Activated CD8-positive, alpha-beta memory T cell treated with anti-CD3 and anti-CD28 coated beads for 1 hour (primary cell): ENCODE measurements at places on chromosomes 5 and 9.

DNA sequence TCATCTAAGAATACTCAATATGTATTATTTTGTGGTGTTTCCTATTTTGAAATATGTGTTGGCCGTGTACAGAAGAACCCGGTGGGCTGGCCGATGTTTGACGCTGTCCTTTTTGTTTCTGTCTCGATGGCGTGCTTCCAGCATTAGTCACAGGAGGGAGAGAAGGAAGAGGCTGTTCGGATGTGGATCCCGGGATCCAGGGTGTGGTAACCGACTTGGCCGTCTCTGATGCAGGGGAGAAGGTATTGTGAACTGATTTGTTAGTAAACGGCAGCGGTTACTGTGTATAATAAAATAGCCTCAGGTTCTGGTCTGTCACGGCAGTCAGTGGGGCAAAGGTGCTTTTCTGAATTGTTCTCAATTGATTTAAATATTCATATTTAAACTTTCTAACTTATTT lies 275.0 kb downstream of the ARHGEF28 start:
- DNase-seq: no peak

DNA sequence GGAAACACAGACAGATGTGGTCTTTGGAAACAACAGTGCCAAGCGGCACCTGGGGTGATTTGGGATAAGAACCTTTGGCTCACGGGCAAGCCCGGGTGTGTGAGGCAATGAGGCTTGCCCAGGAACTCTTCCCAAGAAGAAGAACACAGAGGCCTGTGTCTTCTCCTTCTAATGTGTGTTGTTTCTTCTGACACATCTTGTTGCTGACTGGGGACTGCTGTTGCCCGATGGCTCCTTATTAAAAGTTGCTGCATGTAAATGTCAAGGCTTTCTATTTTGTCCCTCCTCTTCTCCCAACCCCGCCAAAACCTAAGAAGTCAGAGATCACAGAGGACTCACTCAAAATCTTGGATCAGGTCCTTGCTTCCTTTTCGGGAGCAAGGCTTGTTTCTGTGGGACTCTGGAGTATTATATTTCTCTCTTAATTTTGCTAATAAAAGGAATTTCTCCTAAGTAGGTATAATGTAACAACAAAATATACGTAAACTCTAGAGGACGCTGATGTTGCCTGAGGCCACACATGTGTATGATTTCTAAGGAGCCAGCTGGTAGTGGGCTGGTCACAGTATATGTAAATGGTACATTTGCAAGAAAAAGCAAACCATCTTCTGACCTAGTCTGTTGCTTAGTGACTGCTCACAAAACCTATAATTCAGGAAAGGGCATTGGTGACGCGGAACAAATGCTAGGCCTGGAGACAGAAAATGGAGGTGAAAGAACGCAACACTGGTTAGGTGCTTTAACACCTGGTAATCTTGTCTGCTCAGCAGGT lies 232.5 kb downstream of the GADD45G start:
- DNase-seq: no peak

DNA sequence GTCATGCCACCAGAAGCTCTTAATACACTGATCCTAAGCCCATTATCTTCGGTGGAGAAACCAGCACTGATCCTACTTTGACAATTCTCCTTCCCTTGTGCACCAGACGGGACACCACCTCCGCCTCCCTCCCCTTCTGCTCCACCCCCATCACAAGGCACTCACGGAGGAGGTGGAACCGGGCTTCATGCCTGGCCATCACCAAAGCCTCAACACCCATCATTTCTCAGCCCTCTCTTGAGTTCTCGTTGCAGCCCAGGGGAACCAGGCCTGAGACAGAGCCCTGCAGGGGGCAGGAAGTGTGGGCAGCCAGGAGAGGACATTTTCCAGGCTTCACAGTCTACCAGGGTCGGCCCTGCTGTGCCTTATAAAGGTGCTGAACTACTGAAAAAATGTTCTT lies 160.5 kb downstream of the GOLPH3 start:
- DNase-seq: no peak

DNA sequence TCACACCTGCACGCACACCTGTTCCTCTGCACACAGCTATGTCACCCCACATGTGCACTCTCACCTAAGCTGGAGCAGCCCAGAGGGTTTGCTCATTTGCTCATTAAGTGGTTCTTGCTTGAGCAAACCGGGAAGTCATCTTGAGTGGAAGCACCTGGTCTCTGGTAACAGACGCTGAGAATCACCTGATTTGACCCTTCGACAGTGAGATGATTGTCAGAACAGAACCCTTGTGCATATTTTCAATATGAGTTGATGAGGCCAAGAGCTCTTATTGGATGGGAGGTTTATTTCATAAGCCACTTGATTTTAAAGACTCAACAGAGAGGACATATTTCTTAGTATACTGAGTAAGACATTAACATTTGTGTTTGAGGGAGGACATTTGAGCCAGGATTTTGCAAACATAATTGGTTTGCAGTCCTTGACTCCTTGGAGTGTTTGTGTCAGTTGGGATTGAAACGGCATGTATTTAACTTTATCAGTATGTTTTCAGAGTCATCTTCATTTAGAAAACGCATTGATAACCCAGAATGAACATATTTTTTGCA lies 22.1 kb upstream of the LPCAT1 start:
- DNase-seq: no peak

DNA sequence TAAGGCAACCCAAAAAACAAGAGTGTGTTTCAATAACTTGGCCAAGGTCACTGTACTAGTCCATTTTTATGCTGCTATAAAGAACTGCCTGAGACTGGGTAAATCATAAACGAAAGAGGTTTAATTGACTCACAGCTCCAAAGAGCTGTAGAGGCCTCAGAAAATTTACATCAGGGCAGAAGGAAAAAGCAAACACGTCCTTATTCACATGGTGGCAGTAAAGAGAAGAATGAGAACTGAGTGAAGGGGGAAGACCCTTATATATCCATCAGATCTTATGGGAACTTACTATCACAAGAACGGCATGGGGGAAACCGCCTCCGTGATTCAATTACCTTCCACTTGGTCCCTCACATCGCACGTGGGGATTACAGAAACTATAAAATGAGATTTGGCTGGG lies 64.3 kb upstream of the CAMK4 start:
- no peak for DNase-seq

- DNase-seq: no peak
Observed at GRCh38 chr9:3900673-3901318, 375.0 kb upstream of the RFX3 start.

DNA sequence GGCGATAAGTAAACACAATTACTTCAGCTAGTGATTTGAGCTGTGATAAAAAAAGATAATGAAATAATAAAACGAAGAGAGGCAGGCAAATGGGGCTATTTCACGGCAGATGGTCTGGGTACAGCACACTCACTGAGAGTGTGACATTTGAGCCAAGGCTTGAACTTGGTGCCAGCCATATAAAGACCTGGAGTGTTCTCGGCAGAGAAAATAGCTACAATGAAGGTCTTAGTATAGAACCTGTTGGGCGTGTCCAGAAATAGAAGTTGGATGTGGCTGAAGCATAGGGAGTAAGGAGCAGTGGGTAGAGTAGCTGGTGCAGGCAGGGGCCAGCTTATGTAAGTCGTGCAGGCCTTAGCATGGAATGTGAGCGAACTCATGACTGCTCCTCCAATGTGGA lies 660.3 kb upstream of the WWC1 start:
- DNase-seq: no peak

DNA sequence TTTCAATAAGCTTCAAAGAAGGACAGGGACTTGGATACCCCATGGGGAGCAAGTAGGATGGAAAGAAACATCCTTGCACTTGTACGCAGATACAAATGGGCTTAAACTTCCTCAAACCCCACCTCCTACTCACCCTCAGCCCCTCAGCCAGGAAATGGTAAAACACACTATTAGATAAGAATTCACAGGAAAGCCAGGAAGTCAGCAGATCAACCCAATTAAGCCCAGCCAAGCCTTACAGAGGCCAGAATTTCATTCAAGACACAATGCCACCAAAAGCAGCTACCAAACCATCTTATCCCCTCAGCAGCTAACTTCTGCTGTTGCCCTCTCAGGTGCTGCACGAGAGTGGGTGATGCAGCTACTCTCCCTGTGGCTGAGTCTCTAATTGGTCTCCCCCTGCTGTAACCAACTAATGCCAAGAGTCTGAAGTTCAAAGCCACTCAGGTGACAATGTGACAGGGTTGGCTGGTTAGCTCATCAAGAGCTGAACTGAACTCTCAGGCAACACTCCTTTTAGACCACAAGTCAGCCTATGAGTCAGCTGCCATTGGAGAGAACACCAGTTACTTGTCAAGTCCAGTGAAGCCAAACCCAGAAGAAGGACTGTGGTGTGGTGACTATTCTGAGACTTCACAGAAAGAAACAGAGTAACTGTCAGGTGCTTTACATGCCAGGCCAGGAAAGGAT lies 201.9 kb downstream of the ZNF608 start:
- DNase-seq: no peak

- DNase-seq: no peak
Observed at GRCh38 chr5:118405650-118406061, 582.7 kb downstream of the DTWD2 start.

- no peak for DNase-seq
Observed at GRCh38 chr9:751137-752051, 90.1 kb upstream of the DMRT1 start.

GRCh38 chr5:143922718-143923117 lies 110.8 kb downstream of the HMHB1 start:
- no peak for DNase-seq

DNA sequence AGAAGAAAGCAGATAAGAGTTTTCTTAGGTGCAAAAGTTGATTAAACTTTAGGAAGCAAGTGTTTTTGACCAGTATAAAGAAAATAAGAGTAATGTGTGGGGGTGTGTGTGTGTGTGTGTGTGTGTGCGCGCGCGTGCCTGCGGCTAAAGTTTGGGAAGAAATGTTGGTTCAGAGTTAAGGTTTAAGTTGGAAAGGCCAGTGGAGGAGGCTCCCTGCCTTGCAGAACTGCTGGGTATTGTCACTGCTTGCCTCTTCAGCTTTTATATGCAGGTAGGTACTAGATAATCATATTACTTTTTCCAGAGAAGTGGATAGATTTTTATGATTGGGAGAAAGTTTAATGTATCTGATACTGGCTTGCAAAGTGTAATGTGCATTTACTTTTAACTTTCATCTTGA lies 2.0 kb downstream of the PIK3R1 start:
- DNase-seq: no peak

- no peak for DNase-seq
Observed at GRCh38 chr5:146395193-146395592, 51.9 kb upstream of the TCERG1 start.

- no peak for DNase-seq
Observed at GRCh38 chr5:126398791-126399190, 24.4 kb upstream of the GRAMD2B start.

GRCh38 chr5:11383506-11384095 lies 520.6 kb downstream of the CTNND2 start:
- no peak for DNase-seq

DNA sequence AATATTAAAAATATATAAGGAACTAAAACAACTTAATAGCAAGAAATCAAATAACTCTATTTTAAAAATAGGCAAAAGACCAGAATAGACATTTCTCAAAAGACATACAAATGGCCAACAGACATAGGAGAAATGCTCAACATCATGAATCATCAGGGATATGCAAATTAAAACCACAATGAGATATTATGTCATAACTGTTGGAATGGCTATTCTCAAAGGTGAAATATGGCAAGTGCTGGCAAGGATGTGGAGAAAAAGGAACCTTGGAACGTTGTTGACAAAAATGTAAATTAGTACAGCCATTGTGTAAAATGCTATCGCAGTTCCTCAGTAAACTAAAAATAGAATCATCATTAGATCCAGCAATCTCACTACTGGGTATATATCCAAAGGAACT lies 468.5 kb downstream of the NFIB start:
- no peak for DNase-seq

DNA sequence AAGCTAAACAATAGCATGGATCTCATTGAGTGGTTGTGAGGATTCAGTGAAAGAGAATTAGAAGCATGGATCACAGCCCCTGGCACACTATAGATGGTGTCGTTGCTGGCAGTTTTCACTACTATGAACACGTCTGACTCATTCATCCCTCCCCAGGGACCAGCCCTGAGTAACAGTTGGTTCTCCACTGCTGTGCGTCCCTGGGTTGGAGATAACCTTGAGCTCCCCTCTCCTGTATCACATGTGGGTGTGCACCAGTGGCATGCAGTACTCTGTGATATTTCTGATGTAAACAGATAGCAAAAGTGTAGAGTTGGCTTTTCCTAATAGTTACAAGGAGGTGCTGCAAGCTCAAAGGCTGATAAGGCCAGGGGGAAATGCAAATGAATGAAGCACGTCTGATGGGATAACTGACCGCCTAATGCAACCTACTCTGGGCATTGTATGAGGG lies 8.8 kb upstream of the LCP2 start:
- no peak for DNase-seq

DNA sequence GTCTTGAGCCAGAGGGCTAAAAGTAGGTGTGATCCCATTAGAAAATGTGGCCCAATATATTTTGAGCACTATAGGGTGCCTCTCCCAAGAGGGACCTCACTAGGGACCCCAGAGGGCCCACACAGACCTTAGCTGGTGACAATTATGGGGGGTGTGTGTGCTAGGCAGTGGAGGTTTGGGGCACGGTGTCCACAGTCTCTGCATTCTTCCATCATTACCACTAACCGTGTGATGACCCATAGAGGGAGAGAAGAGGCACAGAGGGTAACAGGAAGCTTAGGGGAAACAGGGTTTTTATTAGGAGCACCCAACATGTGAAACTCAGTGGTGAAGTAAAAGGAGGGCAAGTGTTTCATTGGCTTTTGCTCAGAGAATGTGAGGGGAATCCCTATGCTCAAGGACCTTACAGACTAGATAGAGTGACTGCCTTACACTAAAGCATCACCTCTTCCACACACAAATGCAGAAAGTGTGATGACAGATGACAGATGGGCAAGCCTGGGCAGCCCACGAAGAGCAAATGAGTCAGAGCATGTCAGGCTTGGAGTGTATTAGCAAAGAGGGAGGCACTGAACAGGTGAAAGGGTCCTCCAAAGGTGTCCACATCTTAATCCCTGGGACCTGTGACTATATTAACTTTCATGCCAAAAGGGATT lies 2.5 kb upstream of the ACTL7A start:
- DNase-seq: no peak

- no peak for DNase-seq
Observed at GRCh38 chr9:88508326-88508725, 26.7 kb upstream of the NXNL2 start.

DNA sequence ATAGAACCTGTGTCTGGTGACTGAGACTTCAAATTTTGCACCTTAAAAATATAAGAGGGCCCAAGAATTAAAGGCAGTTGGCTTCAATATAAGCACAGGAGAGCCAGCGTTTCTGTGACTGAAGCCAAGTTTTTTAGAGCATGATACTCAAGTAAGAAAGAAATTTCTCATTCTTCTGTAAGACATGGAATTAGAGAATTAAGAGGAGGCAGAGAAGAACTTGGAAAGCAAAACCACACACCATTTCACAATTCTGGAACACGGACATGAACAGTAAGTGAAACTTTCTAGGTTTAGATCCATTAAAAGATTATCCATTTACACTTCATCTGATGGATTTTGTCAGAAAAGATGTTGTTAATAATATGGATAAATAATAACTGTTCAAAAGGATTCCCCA lies 8.9 kb upstream of the AGXT2 start:
- DNase-seq: no peak

DNA sequence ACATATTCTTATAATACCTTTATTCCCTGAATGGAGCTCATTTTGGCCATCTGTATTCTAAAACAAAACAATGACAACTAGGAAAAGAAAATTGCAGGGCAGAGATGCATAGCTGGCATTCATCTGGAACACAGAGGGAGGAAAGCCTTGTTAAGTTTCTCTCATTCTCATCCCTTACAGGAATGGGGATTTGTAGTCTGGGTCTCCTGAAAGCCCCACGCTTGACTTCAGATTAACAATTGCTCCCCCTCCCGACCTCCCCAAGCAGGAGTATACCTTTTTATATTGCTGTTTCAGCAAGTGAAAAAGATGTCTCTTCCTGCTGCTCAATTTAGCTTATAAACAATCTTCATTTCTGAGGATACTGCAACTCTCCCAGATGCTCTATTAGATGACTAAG lies 812.1 kb downstream of the EFNA5 start:
- DNase-seq: no peak
